ENCODE measurements at places on chromosomes 5 and 9.

DNA sequence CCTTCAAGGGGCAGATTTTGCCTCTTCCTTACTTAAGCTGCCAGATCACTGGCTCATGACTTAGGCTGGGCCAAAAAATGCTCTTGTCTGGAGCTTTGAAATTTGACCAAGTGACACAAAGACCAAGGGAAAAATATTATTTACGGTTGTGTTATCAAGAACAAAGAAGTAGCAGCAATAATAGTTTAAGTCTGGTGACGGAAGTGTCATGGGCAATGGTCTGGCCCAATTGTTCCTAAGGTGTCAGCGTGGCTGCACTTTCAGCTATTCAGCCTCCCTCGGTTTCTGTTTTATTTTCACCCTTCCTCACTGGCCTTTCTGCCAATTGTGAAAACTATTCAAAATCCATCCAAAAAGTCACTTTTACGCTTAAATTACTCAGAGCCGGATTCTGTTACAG is 185.3 kb downstream of the CDH18 start:
- DNase-seq: no peak

DNA sequence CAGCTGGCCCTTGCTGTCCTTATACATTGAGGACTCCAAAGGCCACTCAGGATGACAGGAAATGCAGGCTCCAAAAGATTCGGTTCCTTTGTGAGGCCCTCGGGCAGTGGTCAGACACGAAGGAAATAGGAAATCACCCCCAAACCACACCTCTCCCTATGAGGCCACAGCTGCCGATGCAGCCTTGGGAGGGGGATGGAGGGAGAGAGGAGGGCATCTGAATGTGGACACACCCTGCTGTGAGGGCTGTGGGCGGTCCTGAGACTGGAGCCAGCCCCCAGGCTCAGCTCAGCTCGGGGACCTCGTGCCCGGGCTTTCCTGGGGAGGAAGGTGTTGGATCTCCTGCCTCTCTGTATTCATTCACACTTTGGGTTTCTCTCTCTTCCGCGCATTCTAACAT is 2.7 kb upstream of the CLPTM1L start:
- DNase-seq: no peak

- DNase-seq: no peak
These were observed 135.3 kb upstream of the RPS23 start for GRCh38 chr5:82413302-82414040.

GRCh38 chr5:116509483-116510244 is 65.0 kb downstream of the SEMA6A start:
- DNase-seq: no peak

GRCh38 chr5:111427762-111428161 is 84.6 kb downstream of the STARD4 start:
- no peak for DNase-seq

DNA sequence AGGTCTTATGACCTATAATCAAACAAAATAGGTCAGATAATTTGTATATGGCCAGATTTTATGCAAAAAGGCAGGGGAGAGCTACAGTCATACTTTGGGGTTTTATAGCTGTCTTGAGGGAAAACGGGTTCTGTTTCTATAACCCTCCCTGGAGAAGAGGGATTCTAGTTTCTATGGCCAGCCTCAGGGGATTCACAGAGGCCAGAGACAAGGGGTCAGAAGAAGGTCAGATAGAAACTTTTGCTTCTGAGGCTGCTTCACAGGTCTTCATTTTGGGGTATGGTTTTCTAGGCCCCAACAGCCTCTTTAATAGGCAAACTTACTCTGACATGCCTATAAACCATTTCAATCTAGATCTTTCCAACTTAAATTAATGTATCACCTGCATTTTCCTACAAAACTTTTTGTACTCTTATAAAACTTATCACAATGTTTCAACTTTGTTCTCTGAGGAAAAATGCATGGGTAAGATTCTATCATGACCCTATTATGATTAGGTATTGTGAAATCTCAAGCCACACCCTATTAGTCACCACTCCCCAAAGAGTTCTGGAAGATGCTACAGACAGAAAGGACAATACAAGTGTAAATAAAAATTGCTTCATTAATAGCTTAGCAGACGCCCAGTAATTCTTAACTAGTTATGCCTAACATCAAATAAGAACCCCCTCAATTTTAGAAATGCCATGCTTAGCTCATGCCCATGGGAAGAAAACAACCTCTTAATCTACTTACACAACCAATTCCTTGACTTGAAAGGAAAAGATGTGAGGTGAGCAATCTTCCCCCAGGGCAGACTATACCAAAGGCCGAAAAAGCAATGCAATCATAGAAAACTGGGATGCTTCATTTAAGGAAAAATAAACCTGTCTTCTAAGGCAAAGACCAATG is 396.6 kb downstream of the TLR4 start:
- DNase-seq: no peak

GRCh38 chr5:60207040-60207439 is 313.5 kb upstream of the PDE4D start:
- DNase-seq: no peak

GRCh38 chr9:19232823-19233194 is 2.3 kb downstream of the DENND4C start:
- no peak for DNase-seq

- DNase-seq: no peak
These were observed 187.3 kb upstream of the PIK3R1 start for GRCh38 chr5:68028131-68028727.

- DNase-seq: peak; percentile 72
These were observed 21.0 kb downstream of the EXOC3 start for GRCh38 chr5:463952-464351.

GRCh38 chr5:150497274-150497988 is 10.5 kb upstream of the NDST1 start:
- no peak for DNase-seq

GRCh38 chr5:150155258-150156026 is at the start of gene PDGFRB:
TSS of gene PDGFRB (minus strand) at chr5:150155845. CDS start at chr5:150137047, 18,798 bp downstream.
- peak; percentile 25 for DNase-seq

- DNase-seq: no peak
These were observed 133.0 kb upstream of the PTCH1 start for GRCh38 chr9:95649801-95650213.

GRCh38 chr5:142078221-142078620 is 30.4 kb upstream of the NDFIP1 start:
- DNase-seq: no peak

DNA sequence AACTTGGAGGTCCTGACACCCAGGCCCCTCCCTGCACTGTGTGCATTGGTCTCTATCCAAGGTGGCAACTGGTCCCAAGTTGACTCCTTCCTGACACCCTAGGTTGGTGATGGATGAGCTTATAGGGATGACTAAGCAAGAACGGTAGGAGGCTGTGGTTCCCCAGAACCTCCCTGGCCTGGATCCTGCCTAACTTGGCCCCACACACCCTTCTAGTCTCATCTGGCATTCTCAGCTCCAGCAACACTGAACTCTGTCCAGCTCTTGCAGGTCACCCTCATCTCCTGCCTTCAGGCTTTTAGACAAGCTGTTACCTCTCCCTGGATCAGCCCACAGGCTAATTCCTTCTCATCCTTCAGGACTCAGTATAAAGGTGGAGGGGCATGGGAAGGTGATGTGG is 16.5 kb downstream of the AQP3 start:
- DNase-seq: no peak

- no peak for DNase-seq
These were observed 96.8 kb downstream of the WNK2 start for GRCh38 chr9:93280661-93281259.

GRCh38 chr9:114246558-114246957 is 76.3 kb upstream of the ORM1 start:
- no peak for DNase-seq

DNA sequence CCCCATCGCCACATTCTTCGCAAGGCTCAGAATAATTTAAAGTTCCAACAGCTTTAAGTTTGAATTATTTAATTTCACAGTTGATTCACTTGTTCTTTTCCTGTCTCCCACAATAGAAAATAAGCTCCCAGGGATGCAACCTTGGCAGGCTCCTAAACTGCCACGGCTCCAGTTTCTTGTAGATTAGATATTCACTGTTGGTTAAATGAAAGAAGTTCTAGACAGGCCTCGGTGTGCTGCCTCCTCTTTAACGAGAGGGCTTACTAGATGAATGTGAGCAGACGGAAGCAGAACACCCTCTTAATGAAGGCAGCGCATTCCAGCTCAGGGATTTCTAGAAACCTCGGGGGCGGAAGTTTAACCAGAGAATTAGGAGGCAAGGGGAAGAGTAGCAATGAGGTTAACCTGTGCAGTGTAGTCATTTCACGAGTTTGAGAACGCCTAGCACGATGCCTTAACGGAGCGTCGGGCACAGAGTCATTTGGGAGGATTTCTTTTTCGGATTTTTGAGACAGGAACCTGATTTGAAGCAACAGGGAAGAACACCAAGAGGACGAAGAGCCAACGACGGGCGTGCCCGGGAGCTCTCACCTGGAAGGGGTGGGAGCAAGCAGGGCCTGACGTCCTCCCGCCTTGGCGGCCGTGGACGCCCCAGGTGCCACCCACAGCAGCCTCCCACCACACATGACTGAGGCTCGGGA is 637 bp upstream of the SMC5 start:
- DNase-seq: peak; percentile 49

DNA sequence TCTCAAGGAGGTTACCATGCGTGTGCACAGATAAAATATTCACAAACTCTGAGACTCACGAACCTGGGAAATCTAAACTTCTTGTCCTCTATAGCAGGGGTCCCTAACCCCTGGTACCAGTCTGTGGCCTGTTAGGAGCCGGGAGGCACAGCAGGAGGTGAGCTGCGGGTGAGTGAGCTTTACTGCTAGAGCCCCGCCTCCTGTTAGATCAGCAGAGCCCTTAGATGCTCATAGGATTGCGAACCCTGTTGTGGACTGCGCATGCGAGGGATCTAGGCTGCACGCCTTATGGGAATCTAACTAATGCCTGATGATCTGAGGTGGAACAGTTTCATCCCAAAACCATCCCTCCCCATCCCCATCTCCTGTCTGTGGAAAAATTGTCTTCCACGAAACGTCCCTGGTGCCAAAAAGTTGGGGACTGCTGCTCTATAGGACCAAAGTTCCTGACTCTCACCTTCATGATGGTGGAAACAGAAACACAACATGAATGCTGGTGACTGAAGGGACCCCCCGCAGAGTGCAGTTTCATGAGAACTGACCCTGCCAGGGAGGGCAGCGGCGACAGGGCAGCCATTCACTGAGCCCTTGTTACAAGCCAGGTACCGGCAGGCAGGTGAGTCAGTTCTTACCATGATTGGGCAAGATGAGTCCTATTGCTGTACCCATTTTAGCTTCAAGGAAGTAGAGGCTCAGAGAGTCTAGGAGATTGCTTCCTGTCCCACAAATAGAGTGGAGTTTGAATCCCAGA is 181.9 kb downstream of the RGS3 start:
- no peak for DNase-seq

DNA sequence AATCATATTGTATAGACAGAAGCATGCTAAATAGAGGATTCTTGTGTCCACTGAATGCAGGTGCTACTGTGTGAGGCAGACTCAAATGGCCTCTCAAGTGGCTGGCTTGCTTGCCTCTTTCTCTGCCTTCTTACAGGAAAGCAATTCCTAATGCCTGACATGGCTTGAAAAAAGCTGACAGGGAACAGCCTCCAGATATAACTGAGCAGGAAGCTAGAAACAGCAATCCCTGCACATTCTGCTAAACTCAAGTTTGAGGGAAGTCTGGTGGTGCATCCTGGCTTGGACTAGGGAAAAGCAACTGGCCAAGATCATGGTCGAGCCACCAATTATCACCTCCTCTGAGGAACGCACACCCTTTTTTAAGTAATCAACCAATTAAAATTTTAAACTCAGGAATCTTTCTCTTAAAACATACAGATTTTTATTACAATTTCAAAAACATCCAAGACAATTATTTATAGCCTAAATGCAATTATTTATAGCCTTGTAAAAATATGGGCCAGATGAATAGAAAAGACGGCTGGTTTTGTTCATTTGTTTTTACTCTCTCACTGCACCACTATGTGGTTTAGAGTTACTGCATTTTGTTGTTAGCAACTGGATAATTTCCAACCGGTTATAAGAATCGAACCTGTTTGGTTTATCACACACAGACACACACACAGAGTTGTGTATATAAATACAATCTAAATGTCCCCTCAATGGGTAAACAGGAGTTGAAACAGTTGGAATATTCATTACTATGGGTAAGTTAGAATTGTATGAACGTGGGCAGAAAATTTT is 290.9 kb upstream of the ANKRD55 start:
- DNase-seq: no peak

DNA sequence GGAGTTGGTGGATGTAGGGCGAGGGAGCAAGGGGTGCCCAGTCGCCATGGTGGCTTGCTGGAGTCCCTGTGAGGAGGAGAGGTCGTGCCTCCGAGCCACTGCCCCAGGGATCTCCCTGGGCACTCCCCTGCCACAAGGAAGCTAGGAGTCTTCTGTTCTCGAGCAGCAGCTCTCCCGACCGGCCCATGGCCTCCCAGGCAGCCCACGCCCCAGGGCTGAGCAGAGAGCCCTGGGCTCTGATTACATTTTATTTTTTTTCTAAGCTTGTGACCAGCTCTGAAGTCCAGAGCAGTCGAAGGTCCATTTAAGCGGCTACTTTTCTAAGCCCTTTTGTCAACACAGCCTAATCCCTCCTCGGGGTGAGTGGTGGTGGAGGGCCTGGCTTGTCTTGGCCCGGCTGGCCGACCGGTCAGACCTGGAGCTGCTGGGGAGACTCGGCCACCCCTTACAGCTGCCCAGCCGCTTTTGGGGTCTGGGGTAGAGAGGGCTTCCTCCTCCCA is 2.1 kb downstream of the RXRA start:
- DNase-seq: no peak

- DNase-seq: no peak
These were observed 894.8 kb upstream of the CDH10 start for GRCh38 chr5:25539536-25539935.

DNA sequence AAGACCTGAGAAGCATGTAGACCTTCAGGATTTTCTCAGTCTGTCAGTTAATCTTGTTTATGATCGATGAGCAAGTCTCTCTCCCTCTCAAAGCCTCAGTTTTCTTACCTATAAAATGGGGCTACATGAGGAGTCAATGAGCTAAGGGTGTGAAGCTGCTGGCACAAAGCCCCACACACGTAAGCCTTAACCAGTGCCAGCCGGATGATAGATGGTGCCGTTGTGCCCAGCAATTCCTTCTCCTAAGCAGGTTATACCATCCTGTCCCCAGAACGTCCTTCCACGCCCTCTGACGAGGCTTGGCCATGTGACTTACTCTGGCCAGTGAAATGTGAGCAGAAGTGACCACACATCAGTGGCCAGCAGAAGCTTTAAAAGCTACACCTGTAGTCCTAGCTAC is 179.0 kb downstream of the C9orf50 start:
- DNase-seq: no peak

GRCh38 chr9:91896097-91896496 is 53.9 kb downstream of the ROR2 start:
- DNase-seq: no peak

GRCh38 chr5:127876384-127876783 is 173.2 kb downstream of the CCDC192 start:
- DNase-seq: no peak
